ENCODE measurements at places on chromosomes 3 and 15.

GRCh38 chr15:63370764-63371163 lies 10.9 kb downstream of the CA12 start:
- DNase-seq = no peak

DNA sequence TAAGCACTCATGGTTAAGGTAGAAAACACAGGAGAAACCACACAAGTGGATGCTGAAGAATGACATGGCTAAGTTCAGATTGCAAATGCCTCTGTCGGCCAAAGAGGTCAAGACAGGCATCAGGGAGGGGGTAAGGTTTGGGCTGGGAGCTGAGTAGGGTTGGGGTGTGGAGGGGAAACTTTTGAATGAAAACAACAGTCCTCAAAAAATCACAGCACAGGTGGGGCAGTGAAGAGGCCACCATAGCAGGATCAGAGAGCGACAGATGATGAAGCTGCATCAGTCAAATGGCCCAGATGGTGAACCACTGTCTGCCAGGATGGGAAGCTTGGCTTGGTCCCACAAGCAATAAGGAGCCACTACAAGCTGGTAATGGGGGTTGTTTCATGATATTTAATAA lies 74.9 kb downstream of the ADCY5 start:
- no peak for DNase-seq

DNA sequence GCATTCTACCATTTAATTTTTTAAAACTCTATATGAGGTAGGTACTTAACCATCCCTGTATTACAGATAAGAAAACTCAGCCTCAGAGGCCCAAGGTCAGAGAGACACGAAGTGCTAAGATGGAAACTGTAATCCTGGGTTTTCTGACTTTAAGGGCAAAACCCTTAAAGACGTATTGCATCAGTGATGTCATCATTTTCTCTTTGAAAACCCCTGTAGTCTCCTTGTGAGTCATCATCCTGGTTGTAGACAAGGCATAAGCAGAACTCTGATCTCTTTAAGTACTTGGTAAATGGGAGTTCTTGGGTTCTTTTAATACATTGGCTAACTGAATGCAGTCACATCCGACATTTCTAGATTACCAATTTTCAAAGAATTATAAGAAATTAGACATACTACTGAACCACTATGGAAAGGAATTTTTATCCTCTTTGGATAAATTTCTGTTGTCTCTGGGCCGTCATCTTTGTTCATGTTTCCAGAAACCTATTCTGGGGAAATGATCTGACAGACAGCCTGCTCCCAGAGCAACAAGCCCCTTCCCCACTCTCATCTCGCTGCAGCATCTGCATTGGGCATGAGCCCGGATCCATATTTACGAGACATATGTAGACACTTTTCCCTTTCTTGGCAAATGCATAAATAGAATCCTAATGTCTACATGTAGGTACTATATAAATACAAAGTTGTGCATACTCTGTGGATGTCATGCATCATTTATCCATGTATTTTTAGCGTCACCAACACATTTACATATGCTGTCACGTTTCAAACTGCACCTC lies 48.7 kb upstream of the MDFIC2 start:
- no peak for DNase-seq

DNA sequence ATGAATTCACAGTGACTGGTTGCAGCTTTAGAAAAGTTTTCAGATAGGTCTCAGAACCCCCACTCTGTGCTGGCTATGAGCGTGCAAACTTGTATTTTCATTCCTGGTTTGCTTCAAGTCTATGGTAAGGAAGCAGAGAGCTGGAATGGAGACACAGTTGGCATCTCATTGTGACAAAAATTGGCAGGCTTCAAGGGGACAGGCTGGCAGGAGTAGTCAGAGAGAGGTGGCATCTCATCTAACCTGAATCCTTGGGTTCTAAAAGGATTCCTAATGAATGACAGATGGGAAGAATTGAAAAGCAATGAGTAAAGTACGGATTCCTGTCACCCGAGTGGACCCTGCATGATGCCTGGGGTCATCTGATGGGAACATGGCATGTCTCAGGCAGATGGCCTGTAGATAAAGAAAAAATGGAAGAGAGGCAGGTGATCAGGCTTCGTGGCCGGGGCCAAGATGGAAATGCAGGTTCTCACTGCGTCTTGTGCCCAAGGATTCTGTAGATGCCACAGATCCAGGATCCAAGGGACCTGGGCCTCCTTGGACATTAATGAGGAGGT lies 89.4 kb upstream of the ABHD17C start:
- DNase-seq = no peak

- DNase-seq = no peak
Observed at GRCh38 chr3:27060336-27060735, 308.8 kb downstream of the NEK10 start.

DNA sequence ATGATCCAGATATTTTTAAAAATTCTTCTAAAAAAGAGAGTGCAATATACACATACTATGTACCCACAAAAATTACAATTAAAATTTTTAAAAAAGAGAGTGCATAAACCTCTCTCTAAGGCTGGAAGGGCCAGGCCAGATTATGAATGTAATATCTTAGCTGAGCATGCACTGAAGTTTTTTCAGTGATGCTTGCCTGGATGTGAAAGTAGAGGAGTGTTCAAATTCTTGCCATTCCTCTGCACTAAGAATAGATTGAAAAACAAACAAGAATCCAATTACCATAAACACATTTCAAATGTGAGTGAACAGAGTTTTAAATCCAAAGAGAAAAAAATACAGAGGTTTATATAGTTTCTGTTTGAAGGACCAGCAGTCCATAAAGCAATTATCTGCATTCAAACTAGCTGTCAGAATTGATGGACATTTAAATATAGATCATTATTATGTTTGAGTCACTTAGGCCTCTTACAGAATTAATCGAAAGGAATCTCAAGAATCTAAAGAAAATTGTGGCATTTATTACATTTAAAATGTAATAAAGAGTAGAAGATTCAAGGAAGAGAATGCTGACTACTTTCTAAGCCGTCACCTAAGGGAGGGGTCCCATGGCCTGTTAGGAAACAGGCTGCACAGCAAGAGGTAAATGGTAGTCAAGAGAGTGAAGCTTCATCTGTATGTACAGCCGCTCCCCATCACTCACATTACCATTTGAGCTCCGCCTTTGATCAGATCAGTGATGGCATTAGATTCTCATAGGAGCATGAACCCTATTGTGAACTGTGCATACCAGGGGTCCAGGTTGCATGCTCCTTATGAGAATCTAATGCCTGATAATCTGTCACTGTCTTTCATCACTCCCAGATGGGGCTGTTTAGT lies 159.3 kb upstream of the MDFIC2 start:
- DNase-seq = no peak

- no peak for DNase-seq
Observed at GRCh38 chr3:45861043-45861719, 19.3 kb upstream of the LZTFL1 start.
